Astrocyte of the hippocampus (primary cell): ENCODE measurements at places on chromosomes 6 and 20.

GRCh38 chr6:44065443-44066140 is 61.7 kb downstream of the MRPL14 start:
- DNase-seq = no peak

- no peak for DNase-seq
Observed at GRCh38 chr20:48169650-48170225, 384.5 kb upstream of the SULF2 start.

DNA sequence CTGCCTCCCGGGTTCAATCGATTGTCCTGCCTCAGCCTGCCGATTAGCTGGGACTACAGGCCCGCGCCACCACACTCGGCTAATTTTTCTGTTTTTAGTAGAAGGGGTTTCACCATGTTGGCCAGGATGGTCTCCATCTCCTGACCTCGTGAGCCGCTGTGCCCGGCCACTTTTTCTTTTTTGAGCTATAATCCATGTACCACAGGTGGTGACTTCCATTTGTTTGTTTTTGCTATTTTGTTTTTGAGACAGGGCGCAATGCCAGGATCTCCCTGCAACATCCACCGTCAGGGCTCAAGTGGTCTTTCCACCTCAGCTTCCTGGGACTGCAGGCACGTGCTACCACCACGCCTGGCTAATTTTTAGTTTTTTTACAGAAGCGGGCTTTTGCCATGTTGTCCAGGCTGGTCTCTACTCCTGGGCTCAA is 8.5 kb downstream of the HSPA1B start:
- DNase-seq = peak; percentile 24

DNA sequence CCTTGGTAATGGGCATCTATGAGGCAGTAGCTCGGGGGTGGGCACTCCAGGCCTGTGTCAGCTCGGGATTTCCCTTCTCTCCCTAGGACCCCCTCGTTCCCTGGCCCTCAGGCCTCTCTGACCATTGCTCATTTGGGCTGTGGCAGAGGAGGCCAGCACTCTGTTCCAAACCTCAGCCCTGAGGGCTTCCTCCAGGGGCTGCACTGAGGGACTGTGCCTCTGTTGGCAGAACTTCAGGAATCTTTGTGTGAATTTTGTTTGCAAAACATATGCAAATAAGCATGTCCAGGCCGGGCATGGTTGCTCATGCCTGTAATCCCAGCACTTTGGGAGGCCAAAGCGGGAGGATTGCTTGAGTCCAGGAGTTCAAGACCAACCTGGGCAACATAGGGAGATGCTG is 11.0 kb downstream of the PACSIN1 start:
- peak; percentile 63 for DNase-seq
